ENCODE measurements at places on chromosomes 2 and 18.

DNA sequence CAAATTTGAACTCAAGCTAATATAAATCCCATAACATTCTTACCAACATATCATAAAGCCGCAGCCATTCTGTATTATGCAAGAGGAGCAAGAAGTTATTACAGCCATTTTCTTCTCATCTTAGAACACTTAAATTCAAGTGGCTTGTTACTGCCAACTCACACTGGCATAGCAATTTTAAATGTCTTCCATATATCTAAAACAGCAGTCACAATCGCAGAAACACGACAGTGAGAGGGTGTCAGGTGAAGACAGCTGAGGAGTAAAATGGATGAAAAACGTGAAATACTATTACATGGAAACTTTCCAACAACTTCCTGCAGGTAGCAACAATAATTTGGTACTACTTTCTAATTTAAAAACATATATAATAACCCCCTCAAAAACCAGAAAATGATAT lies 17.9 kb downstream of the PPP3R1 start:
- no peak for DNase-seq

- DNase-seq: no peak
Measured at GRCh38 chr2:215313255-215313613, 1.4 kb downstream of the ATIC start.

- DNase-seq: no peak
Measured at GRCh38 chr18:36633961-36634412, 194.8 kb downstream of the TPGS2 start.

DNA sequence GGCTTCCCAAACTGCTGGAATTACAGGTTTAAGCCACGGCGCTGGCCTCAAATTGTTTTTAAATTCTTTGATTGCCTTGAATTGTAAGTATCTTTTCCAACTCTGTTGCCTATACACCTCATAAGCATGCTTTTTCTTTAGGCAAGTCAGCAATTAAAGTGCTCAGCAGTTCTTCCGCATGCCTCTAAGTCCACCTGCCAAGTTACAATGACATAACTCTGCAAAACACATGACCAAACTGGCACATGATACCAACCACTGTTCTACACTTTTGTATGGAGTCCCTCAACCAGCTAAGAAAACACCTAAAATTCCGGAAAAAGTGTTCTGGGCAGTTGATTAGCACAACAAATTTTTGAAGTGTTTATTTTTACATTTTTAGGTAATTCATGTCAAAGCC lies 5.1 kb downstream of the TXNL4A start:
- DNase-seq: no peak

GRCh38 chr2:20177556-20178248 lies 47.2 kb downstream of the SDC1 start:
- DNase-seq: no peak

DNA sequence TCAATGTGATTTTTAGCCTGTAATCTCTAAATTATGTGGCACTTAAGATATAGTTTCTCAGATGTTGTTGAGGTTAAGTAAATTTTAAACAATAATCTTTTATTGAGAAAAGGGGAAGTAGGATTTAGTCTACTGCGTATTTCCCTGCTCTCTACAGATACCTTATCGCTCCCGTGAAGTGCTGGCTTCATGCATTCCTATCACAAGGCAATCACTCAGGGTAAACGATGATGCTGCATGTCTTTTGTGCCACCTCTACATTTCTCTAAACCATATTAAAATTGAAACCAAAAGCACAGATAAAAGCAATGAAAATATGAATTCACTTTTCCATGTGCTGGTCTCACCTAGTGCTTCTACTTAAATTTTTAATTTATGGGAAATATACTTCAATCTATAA lies 14.4 kb upstream of the RPE start:
- no peak for DNase-seq

GRCh38 chr2:76211991-76212985 lies 501.6 kb upstream of the GCFC2 start:
- no peak for DNase-seq

- DNase-seq: no peak
Measured at GRCh38 chr2:220215785-220216184, 588.4 kb downstream of the SLC4A3 start.

- no peak for DNase-seq
Measured at GRCh38 chr2:181991171-181991885, 5.7 kb downstream of the PPP1R1C start.

DNA sequence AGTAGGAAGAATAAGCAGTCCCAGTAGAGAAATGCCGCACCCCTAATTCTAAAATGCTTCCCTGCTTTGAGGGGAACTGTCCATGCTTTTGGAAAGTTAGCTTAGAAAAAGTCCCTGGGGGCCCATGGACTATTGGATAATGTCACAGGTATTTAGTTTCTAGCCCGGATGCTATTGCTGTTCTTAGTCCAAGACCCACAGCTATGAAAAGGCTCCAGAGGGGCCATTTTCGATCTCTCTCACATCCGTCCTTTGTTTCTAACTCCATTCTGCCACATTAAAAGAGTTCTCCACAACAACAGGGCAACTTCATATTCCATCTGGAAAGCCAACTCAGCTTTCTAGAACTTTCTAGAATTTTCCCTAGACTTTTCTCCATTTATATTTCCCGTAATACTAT lies 47.2 kb downstream of the MGAT4A start:
- DNase-seq: no peak

DNA sequence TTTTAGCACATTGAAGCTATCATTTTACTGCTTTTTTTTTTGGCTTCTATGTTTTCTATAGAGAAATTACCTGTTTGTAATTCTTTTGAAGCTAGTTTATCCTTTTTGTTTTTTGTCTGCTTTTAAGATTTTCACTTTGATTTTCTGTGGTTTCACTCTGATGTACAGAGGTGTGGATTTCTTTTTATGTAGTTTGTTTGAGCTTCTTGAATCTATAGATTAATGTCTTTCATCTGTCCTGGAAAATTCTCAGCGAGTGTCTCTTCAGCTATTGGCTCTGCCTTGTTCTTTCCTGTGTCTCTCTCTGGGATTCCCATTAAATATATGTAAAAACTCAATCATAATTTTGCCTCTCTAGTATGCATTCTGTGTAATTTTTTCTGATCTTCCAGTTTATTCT lies 8.4 kb downstream of the POLE4 start:
- DNase-seq: no peak

GRCh38 chr2:28435814-28436351 lies 43.2 kb downstream of the FOSL2 start:
- DNase-seq: no peak

- no peak for DNase-seq
Measured at GRCh38 chr2:165905269-165905668, 48.3 kb downstream of the TTC21B start.

- no peak for DNase-seq
Measured at GRCh38 chr2:189260361-189260814, 80.8 kb upstream of the COL5A2 start.

- DNase-seq: no peak
Measured at GRCh38 chr2:92073036-92073814, 2798.0 kb upstream of the TEKT4 start.

- DNase-seq: no peak
Measured at GRCh38 chr2:57828221-57828620, 218.4 kb upstream of the VRK2 start.

- no peak for DNase-seq
Measured at GRCh38 chr2:16853088-16853487, 187.5 kb upstream of the CYRIA start.

GRCh38 chr2:239122421-239123110 lies 274.7 kb downstream of the TWIST2 start:
- no peak for DNase-seq

- no peak for DNase-seq
Measured at GRCh38 chr2:226756131-226756530, 43.5 kb downstream of the IRS1 start.

DNA sequence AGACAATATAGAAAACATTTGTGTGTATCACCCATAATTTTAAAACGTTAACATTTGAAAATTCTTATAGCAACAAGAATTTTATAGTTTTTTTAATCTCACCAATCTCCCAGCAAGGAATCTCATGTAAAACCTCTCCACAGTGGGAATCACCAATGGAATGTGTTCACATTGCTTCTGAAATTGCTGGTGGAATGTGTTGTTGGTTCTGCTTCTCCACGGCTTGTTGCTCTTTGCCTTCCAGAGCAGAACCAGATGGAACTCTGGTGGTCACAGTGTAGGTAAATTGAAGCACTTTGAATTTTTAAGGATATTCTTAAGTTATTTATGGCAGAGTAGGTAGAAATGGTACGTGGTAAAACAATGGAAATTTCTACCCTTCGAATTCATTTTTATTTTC lies 35.1 kb downstream of the DCAF17 start:
- no peak for DNase-seq

DNA sequence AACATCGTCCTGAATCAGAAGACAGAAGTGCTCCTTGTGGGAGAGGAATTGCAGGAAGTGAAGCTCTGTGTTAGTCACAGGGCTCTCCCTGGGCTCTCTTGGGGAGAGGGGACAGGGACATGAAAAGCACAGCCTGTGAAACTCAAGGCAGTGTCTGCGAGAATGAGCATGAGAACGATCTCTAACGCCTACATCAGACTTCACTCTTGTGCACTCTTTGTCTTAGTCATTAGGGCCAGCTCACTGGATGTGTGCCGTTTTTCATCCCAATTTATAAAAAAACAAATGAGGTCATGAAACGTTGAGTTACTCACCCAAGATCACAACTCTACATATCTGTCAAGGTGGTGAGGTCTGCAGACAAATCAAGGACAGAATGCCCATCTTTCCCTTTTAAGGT lies 27.0 kb upstream of the TWIST2 start:
- no peak for DNase-seq

GRCh38 chr2:11938196-11938595 lies 191.8 kb downstream of the LPIN1 start:
- no peak for DNase-seq

DNA sequence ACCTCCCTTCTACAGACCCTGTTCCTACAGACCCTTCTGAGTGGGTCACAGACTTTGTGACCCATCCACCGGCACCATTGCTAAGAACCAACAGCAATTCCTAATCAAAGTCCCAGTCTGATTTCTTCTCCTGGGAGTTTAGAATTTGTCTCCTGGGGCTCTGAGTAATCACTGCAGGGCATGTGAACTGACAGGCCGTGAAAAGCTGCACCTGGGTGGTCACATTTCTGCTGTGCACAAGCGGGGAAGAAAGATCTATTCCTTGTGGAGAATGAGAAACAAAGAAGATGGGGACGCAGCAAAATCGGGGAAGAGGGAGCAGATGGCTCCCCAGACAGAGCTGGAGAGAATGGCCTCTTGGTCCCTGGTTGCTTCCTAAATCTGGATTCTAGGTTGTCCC lies 151.0 kb downstream of the ARL4C start:
- no peak for DNase-seq

GRCh38 chr2:212929116-212929515 lies 222.3 kb downstream of the IKZF2 start:
- no peak for DNase-seq

- no peak for DNase-seq
Measured at GRCh38 chr2:239948100-239948881, 76.9 kb downstream of the NDUFA10 start.

GRCh38 chr2:101995804-101996203 lies 4.0 kb downstream of the IL1R2 start:
- DNase-seq: no peak

GRCh38 chr2:12116228-12116750 lies 369.9 kb downstream of the LPIN1 start:
- no peak for DNase-seq

DNA sequence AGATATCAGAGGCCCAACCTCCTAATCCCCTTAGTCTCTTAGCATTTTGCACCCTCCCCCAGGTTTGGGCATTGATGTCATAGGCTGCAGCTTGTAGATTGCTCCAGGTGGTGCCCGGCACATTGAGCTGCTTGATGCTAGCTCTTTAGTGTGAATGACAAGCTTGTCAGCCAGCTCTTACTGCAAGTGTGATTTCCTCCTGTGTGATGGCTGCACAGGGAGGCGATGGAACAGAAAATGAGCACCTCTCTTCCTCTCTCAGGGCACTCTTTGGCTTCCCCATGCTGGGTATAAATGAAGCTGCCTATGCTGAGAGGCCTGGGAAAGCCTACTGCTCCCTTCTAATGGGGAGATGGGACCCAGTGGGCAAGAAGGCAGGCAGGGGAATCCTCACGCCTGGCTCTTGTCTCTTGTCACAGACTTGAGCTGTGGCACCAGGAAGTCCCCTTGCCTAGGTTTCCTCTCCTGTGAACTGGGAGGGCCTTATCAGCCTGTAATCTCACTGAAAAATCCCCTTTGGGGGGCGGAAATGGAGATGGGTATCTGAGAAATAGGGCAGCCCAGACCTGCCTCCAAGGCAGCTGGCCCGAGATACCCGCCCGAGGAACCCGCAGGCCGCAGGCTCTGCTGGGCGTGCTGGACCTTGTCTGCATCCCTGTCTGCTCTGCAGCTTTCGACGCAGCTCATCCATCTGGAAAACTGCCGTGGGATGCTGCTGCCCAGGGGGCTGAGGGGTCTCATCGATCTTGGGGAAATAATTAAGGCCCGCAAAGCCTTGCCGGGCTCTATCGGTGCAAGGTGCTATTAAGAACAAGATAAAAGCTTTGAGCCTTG lies 163.5 kb upstream of the CXCR4 start:
- DNase-seq: no peak

DNA sequence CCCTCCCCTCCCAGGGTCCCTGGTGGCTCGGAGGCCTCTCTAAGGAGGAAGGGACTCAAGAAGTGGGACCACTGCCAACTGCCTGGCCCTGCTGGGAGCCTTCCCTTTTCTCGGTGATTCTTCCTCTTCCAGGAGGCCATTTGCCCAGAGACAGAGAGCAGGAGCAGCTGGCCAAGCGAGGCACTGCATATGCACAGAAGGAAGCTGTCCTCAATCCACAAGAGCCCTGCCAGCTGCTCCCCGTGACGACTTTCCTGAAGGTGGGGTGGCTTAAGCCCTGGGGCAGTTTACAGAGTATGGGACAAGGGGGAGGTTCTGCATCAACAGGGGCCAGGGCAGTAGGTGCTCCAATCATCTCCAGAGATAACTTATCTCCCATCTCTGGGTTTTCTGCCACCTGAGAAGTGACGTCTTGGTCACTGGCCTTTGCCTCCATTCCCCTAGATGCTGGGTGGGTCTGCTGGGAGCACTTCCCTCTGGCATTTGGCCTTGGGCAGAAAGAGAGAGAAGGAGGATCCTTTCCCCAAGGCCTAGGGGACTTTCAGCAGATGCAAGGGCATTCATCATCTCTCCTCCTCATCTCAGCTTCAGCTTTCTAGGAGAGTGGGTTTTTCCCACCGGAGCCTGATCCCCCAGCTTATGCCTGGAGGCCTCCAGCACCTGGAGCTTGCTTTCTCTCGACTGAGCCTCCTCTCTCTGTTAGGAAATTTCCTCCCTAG lies 28.5 kb downstream of the CIB4 start:
- no peak for DNase-seq

GRCh38 chr2:240142859-240143258 lies 2.4 kb upstream of the OTOS start:
- DNase-seq: no peak

DNA sequence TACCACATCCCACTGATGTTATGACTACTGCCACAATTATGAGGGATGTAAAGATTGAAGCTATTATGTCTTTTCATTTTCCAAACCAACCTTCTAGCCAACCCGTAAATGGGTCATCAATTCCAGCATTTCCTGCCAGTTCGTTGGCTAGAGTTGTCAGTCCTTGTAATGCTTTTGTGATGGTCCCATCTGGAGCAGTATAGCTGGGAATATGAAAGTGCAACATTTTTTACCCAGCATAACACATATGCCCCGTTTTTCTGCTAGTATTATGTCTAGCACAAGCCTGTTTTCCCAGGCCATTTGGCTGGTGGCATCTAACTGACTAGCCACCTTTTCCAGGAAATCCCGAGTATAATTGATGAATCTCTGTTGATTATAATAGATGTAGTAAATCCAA lies 1501.6 kb upstream of the SLC39A10 start:
- no peak for DNase-seq
